ENCODE measurements at places on chromosomes 2 and 18.
A peak's percentile ranks its signal among the peaks of the same experiment; 100 is the strongest.

GRCh38 chr2:181674461-181674860, 5.9 kb downstream of the NEUROD1 start:
- DNase-seq: no peak

DNA sequence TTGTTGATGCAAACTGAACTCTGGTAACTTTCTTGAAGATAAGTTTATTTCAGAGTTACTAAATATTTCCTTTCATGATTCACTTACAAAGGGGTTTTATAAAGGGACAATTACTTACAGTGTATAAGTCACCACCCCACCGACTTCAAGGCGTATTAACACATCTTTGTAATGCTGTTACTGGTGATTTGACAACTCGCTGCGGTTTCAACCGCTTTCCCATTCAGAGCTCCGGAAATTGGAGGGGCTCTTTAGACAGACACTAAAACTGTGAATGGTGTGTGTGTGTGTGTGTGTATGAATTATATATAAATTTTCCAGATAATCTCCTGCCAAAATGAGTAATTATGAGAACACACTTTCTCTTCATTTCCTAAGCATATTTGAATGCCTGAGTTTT, 4.9 kb downstream of the TM4SF20 start:
- DNase-seq: no peak

DNA sequence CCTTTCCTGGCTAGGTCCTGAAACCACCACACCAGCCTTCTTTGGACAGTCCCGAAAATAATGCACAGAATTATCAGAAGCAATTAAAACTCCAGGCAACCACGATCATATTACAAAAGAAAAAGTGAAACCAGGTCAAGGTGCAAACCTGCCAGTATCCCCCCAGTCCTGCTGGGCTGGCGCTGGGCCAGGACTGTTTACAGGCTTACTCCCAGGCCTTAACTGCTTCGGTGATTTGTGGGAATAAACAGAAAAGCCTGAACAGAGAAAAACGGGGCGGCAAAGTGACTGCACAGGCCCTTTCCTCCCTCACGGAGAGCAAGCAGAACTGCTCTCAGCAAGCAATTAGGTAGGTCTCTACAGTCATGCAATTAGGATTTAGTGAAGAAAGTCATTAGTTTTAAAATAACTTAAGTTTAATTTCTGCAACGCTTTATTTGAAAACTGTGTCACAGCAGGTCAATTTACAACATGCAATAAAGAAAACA, 1.3 kb downstream of the HDAC4 start:
- DNase-seq: no peak

GRCh38 chr2:47214990-47215389, 59.9 kb upstream of the STPG4 start:
- DNase-seq: no peak

DNA sequence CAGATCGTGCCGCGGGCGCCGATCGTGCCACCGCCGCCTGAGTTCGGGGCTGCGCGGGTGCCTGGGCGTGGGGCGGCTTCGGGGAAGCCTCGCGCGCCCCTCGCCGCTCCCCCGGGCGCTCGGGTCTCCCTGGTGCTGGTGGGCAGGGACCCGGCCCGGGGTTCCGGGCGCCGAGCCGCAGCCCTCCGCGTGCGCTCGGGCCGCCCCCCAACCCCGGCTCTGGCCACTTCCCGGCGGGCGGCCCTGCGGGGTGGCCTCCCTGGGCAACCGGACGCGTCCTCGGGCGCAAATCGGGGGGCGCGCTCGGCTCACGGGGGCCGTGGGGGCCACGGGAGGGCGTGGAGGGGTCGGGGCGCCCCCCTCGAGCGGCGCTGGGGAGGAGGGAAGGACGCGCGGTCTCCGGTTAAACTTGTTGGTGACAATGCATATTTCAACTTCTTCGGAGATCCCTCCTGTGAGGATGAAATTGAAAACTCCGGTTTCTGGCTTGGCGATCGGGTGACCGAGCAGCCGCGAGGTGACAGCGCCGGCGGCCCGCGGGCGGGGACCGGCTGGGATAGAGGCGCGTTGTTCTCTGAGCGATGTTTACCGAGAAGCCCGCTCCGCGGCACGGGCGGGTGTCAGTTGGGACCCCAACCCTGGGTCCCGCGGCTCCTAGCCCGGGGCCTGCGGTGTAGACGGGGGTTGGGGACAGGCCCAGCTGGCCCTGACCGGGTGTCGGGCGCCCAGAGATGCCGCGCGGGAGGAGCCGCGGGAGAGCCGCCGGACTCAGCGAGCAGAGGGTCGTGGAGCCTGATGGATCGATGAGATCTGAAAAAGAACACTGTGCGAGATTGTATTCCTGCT, 676 bp downstream of the SH3BP4 start:
- DNase-seq: peak; percentile 22

DNA sequence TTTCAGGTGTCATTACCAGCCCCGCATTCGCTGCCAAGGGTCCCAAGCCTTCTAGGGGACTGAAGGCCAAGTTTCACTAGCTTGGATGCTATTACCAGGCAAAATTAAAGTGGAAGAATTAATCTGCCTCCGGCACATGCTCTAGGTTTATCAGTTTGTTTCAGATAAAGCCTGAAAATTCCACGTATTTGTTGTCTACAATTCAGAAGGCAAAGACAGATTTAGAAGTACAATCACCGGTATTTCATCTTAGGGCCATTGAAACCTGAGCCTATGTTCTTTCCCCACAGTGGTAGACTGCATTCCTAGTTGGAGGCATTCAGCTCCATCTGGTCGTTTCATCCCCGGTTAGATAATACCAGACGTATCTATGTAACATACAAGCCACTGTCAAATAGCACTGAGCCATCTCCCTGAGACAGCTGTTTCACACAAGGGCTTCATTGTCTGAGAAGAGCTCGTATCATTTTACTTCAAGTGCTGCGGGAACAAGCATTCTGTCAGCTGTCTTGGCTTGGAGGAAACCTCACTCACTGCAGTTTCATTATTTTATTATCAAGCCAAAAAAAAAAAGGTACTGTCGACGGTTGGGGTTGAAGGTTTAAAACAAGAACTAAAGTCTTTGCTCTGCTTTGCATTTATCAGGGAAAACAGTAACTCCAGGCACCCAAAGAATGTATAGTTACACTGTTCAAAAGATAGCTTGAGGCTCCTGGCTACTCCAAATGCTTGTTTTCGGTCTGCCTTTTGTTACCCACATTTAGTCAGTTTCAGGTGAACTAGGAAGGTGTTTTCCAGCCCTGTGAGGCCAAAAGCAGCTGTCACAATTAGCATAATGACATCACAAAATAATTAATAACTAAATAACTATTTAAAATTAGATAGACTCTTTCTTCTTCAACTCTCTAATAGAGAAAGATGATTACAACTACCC, 76.7 kb downstream of the TGIF1 start:
- no peak for DNase-seq

DNA sequence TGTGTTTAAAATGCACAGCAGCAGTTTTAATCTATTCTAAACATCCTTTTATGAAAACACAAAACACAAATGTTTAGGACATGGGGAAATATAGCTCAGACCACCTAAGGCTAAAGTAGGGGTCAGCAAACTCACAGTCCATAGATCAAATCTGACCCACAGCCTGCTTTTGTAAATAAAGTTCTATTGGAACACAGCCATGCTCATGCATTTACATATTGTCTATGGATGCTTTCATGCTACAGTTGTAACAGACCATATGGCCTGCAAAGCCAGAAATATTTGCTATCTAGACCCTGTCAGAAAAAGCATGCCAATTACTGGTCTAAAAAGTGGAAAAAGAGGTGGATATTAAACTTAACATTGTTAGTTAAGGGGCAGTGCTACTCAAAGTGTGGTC, 1105.4 kb upstream of the KLHL29 start:
- DNase-seq: no peak

DNA sequence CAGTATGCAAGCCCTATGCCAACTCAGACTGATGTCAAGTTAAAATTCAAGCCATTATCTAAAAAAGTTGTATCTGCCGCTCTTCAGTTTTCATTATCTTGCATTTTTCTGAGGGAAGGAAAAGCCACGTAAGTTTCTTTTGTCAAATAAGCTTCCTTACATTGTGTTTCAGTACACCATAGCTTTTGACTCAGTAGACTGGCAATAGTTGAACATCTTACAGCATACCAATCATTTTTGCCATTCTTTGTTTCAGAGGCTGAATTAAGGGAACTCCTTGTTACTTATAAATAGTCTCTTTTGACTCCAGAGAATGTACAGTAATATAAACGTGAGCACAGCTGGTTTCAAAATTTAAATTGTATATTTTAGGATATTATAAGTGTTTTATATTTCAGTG, 120.6 kb downstream of the EHBP1 start:
- DNase-seq: no peak

DNA sequence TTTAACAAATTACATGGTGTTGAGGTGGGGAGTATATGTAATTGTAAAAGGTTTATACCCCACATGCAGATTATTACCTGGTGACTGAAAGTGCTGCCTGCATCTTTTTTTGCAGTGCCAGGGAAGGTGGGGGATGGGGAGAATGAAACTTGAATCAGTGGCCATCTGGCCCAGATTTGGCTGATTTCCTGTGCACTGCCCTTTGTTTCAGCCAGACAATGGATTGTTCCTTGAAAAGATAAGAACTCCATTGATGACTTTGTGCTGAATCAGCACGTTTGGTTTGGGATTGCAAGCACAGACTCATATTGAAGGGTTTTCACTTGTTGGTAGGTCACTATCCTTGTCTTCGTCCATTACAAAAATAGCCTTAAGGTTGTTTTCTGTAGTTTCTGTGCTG, 20.9 kb downstream of the GREB1L start:
- DNase-seq: no peak

- no peak for DNase-seq
Observed at GRCh38 chr2:228709788-228710371, 528.4 kb upstream of the SPHKAP start.

DNA sequence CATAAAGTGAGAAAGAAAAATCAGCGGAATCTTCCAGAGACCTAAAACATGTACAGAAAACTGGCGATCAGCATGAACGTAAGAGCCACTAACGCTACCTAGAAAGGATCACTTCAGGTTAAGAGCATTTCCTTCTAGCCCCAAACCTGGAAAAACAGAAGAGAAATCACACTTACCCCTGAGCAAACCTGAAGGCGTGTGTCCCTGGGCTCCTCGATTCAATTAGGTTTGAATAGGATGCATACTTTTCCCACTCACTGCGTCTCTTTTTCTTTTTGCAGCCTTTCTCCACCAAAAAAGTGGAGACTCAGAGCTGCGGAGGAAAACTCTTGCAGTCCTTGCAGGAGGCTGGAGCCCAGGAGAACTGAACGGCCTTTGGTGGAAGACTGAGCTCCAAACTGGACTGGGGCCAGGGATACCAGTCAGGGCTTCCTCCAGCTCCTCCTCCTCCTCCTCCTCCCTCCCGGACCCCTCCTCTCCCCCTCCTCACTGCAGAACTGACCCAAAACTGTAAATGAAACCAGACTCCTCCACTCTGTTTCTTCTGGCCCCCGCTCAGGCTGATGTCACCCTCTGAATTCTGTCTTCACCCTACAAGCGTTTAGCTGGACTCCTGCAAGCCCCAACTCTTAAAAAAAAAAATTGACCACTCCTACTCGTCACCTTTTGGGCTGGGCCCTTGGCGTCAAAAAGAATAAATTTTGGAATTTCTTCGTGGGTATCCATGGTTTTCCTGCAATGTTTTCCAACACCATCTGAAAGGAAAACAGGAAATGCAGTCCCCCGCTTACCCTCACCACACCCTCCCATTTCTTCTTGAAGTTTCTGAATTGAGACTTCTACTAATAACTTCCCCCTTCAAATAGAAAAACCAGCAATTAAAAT, at the start of gene COL6A3:
Gene COL6A3 (minus strand): TSS at position 388 of the 885 bp plus-strand sequence. CDS start 17,347 bp downstream, outside the sequence.
- no peak for DNase-seq

- no peak for DNase-seq
Observed at GRCh38 chr2:151878204-151878603, 50.0 kb upstream of the ARL5A start.

DNA sequence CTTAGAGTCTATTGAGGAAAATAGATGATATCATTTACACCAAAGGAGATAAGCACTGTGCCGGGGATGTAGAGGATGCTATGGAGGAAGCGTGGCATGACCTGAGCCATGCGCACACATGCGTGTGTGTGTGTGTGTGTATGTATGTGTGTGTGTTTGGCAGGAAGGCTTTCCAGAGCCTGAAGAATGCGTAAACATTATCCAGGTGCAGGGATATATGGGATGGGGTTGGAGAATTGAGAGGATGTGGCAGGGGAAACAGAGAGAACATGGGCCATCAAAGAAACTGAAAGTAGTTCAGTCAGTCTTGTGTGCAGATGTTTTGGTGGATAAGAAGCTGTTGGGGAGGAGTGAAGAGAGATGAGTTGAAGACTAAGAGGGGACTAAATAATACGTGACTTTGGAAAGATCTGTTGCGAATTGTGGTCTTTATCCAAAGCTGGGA, 9.3 kb upstream of the STAT1 start:
- DNase-seq: no peak

DNA sequence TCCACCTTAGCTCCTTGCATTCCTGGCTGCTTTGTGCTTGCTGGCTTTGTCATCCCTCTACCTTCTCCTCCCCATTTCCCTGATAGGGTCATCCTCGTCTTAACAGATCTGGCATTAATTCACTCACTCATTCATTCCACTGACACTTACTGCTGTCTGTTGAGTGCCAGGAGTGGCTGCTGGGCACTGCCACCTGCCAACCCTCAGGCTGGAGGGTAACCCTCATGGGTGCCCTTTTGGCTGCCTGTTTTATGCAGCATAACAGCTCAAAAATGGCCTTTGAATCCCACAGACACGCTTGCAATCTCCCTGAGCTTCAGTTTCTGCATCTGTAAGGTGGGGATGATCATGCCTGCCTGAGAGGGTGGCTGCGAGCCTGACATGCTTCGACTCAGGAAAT, 25.2 kb downstream of the FHOD3 start:
- DNase-seq: no peak

DNA sequence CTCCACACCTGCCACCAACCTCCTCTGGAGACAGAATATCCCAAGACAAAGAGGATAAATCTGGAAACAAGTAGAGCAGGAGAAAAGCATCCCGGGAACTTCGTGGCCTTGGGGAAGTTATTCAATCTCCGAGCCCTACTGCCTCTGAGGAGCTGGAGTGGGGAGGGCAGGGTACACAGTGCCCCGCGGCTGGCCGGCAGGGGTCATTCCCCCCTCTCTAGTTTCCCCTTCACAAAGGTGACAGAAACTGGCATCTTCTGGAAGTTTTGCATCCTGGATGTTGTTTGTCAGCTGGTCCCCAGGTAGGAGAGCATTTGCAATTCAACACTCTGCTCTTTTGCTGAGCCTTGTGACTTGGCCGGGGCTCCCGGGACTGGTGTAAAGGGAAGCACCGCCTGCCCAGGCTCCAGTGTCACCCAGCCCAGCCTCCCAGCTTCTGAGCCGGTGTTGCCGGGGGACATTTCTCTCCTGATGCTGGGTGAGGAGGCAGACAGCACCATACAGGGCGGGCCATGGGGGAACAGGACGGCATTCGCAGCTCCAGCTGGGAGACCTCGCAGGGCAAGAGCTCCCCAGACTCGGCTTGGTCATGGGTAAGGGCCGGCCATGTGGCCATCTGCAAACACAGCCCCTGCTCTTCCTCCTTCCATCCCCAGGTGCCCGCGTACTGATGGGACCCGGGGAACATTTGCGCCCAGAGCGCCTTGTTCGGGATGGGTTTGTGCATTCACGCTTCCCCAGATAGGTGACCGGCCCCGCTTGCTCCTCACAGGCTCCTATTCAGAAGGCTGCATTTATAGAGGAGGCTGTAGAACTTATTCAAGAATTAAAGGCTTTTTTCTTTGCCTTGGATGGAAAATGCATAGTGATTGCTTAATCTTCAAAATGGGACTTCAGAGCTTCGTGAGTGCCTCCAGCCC, 7.4 kb upstream of the NTSR2 start:
- peak; percentile 56 for DNase-seq

GRCh38 chr18:49851624-49852023, 38.3 kb upstream of the ACAA2 start:
- no peak for DNase-seq

Data from upper lobe of left lung (tissue), 6 donors.